Keratinocyte (primary cell): ENCODE measurements at places on chromosomes 4 and X.

- no peak for DNase-seq
Measured at GRCh38 chr4:155496294-155496626, 119.5 kb upstream of the MAP9 start.

DNA sequence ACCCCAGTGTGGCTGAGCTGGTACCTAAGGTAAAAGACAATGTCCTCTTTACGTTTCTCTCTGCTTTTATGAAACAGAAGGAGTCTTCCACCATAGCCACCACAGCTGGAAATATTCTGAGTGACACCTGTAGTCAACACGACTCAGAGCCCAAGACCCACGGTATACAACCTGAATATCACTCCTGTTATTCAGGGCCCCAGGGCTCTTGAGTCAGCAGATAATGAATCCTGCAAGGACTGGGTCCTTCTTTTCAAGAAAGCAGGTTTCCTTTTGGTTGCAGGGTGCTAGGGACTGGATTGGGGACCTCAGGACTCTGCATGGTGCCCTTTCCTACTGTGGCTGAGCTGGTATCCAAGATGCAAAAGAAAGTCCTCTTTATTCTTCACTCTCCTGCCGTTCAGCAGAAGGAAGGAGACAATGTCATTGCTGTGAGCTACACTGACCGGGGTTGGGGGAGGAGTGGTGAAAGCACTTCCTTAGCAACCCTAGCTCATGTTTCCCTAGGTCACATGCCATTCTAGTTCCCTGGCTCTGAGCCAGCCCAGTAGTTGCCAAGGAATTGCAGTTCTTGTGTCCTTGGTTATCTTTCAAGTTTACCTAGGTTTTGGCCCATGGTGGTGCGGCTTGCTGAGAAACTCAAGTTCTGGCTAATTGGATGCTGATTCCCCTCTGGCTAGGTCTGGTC lies 23.7 kb upstream of the UNC5C start:
- no peak for DNase-seq

DNA sequence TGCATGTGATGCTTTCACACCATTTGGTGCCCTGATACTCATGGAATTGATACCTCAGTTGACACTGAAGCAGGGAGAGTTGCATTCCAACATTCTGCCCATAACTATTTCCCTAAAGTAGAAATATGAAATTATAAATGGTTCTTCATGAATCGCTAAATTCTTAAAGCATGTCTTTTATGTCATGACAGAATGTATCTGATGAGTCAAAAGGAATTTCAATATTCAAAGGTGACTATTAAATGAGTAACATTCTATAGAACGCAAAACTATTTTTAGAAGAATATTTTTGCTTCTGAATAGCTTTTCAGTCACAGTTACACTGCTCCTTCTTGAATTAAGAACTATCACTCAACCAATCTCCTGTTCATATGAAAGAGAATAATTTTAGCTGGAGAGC lies 152.8 kb downstream of the ADGRA3 start:
- DNase-seq: no peak

DNA sequence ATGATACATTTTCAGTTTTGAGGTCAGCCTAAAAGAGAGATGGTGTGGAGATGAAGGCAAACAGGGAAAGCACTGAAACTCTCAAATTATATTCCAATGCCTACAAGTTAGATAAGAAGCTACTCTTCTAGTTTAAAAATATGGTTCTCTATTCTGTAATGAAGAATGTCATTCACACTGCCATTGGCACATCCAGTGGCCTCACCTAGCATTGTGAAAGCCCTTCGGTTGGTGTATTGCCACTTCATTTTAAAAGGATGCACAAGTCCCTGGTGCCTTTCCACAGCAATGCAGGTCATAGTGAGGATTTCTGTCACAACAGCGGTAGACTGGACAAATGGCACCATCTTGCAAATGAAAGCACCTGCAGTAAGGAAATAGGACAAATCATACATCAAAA lies 40.6 kb downstream of the QRFPR start:
- no peak for DNase-seq

DNA sequence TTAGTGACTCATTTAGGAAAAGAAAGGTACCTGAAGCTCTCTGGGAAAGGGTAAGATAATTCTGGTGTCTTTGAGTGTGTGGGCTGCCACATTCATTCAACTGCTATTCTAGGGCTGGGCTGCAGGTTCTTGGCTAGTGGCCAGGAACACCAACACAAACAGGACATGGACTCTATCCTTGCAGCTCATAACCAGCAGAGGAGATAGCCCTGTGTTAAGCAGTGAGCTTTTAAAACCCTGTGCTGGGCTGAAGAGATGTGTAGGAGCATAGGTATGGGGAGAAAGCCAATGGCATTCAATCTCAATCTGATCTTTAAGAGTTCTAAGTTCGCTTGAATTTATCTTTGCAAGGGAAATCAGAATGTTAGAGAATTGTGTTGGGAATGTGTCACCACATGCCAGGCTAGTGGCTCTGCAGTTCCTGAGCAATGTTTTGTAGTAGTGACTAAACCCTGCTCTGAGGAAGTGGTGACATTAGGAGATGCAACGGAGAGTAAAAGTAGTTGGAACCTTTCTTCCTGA lies 39.2 kb downstream of the SGMS2 start:
- peak; percentile 61 for DNase-seq

GRCh38 chr4:65580551-65580950 lies 89.7 kb downstream of the EPHA5 start:
- no peak for DNase-seq

- DNase-seq: no peak
Measured at GRCh38 chr4:122086338-122087065, 65.6 kb upstream of the BLTP1 start.

- DNase-seq: no peak
Measured at GRCh38 chr4:14520171-14520570, 482.1 kb upstream of the CPEB2 start.

- no peak for DNase-seq
Measured at GRCh38 chrX:109813236-109813635, 80.2 kb upstream of the ACSL4 start.

GRCh38 chrX:10509397-10509796 lies 111.0 kb downstream of the MID1 start:
- DNase-seq: no peak

- no peak for DNase-seq
Measured at GRCh38 chrX:79133904-79134303, 10.6 kb upstream of the GPR174 start.

DNA sequence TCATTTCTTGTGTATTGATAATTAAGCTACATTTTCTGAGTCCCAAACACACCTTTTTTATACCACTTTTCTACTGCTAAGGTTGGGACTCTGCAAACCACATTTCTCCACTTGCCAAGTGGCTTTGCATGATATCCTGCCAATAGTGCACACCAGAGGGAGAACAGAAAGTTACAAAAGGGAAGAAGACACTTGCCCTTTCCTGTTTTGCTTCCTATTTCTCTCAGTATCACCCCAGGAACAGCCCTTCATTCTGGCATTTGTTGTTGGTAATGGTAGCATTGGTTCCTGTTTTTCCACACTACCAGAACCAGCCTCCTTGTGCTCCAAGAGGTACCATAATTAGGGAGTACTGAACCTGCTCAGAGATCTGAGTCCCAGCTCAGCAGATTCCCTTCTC lies 87.1 kb downstream of the HDX start:
- DNase-seq: no peak

DNA sequence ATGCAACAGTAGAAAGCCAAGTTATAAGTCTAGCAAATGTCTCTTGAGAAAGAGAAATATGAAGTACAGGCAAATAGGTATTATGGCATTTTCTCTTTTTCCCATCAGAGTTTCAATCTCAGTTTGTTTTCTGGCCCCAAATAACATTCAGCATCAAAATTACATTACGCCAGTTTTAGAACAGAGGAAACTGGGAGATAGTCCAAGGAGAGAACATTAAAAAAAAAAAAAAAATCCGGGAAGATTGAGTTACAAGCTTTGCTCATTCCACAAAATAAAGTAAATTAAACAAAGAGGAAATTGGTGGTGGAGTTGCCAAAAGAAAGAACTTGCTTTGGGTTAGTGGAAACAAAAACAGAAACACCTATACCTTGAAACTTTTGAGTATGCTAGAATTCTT lies 50.4 kb upstream of the IL13RA2 start:
- no peak for DNase-seq

- no peak for DNase-seq
Measured at GRCh38 chrX:42602136-42602535, 175.8 kb downstream of the PPP1R2C start.

DNA sequence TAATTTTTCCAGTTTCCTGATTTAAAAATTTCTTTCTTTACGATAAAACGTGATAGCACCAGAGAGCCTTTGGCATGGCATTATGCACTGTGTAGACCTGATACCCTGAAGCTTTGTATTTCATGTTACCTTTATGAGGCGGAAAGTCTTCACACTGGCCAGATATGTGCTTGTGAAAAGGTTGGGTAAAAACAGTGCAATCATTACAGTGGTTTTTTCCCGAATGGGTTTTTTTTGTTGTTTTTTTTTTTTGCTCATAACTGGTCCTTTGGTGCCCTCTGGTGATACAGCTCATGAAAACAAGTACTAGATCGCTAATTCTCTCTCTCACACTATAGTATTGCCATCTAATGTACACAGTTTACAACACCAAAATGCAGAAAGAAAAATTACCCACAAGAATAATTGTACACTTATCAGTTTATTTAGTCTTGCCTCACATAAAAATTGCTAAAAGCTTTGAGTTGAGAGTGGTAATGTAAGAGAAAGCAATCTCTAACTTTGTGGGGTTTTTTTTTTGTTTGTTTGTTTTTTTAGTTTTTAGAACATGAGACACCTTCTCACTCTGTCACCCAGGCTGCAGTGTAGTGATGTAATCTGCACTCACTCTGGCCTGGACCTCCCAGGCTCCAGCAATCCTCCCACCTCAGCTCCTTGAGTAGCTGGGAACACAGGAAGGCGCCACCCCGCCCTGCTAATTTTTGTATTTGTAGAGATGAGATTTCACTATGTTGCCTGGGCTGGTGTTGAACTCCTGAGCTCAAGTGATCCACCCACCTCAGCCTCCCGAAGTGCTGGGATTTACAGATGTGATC lies 21.3 kb downstream of the SPCS3 start:
- no peak for DNase-seq

DNA sequence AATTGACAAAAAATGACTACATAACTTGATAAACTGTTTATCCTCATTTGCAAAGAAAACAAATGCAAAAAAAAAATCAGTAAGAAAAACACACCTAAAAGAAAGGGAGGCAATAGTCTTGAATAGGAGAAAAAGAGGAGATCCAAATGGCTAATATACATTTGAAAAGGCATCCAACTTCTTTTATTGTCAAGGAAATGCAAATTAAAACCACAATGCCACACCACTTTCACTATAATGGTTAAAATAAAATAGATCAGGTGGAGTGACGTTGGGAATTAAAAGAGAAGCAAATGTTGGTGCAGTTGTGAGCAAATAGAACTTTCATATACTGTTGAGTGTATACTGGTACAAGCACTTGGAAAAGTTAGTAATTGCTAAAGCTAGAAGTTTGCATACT lies 3.6 kb downstream of the DCAF4L1 start:
- DNase-seq: no peak

- no peak for DNase-seq
Measured at GRCh38 chrX:11269006-11269405, 24.2 kb upstream of the AMELX start.

DNA sequence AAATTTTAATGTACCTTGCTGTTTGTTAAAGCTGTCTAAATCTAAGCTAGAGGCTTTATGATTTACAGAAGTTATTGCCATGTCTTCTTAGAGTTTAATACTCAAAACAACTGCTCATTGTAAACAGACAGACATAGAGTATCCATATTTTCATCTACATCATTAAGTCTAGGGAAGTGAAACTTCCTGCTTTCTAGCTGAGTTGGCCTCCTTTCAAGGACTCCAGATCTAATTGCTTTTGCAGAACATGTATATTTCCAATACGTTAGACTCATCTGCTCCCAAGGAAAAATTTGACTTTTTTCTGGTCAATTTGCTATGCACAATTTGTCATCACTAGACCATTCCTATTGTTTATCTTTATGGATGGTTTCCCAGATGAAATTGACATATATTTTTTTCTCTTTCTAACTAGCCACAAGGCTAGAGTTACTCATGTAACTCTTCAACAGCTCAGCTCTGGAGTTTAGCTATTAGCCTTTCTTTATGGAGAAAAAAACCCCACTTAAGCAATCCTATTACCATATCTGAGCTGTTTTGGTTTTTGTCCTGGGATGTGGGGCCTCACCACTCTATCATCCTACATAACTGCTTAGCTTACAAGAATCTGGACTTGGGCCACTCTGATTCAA lies 122.9 kb downstream of the PPA2 start:
- DNase-seq: no peak

- DNase-seq: no peak
Measured at GRCh38 chr4:138158746-138159297, 83.3 kb downstream of the SLC7A11 start.

DNA sequence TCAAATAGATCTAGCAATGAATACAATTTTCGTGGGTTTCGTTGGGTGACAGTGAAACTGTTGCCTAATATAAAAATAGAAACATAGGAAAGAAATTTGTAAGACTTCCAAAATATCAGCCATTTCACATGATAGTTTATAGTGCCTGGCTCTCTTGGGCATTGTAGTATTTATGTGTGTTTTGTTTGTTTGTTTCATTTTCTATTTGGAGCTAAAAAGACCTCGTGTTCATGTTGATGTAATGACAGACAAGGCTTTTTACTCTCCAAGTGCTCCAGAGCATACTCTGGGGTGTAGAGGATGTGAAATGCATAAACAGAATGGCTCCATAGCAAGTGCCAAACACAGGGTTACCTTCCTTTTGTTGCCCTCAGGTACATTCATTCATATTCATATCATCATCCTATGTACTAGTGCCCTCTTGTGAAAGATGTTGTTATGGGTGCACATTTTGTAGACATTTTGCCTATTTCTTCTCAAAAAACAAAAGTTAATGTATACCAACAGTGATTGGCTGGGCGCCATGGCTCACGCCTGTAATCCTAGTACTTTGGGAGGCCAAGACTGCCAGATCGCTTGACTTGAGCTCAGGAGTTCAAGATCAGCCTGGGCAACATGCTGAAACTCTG lies 100.7 kb upstream of the AMOT start:
- DNase-seq: no peak

GRCh38 chr4:16824278-16824806 lies 74.1 kb downstream of the LDB2 start:
- no peak for DNase-seq

DNA sequence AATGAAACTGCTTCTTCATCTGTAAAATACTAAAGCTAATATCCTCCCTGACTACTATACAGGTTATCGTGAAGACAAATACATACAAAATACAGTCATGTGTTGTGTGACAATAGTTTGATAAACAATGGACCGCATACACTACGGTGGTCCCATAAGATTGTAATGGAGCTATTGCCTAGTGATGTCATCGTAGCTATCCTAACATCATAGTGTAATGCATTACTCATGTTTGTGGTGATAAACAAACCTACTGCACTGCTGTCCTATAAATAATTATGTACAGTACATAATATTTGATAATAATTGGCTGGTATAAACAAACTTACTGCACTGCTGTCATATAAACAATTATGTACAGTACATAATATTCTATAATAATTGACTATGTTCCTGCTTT lies 5.6 kb upstream of the NEIL3 start:
- DNase-seq: no peak

- DNase-seq: no peak
Measured at GRCh38 chrX:18951032-18951431, 32.9 kb downstream of the PHKA2 start.
